ENCODE measurements at places on chromosomes 16 and 17. TPM values are rescaled to one million over a fixed set of nuclear protein-coding genes. Genes with fewer than 3 reads are reported as not detected.
A peak's percentile ranks its signal among the peaks of the same experiment; 100 is the strongest.

NPIPB6 gene
- total RNA-seq = 5.7 TPM

MMP28 gene
- not detected for total RNA-seq

GAST gene
- not detected for total RNA-seq

DNA sequence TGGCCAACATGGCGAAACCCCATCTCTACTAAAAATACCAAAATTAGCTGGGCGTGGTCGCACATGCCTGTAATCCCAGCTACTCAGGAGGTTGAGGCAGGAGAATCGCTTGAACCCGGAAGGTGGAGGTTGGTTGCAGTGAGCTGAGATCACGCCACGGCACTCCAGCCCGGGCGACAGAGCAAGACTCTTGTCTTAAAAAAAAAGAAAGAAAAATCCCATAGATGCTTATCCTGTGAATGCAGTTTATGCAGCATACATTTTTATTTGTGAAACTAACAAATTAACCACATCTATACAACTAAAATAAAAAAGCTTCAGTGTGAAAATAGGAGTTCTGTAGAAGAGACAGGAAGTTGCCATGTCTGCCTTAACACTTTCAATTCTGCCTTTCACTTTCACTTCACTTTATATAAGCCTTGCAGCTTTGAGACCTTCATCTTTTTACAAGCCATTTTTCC lies 7.1 kb downstream of the IGSF6 start:
- no peaks in the 10 kb centered on the region for H3K36me3 ChIP-seq
- H3K27me3 ChIP-seq = no peaks in the 10 kb centered on the region
- peak overlapping the region; percentile 84 for H3K27ac ChIP-seq
- H3K4me1 ChIP-seq = peaks cover 44% of the 10 kb centered on the region

- no peak overlapping the region for H3K4me3 ChIP-seq
- H3K36me3 ChIP-seq = no peaks in the 10 kb centered on the region
- DNase-seq = no peak
- H3K27ac ChIP-seq = no peak overlapping the region
- no peaks in the 10 kb centered on the region for H3K4me1 ChIP-seq
Observed at GRCh38 chr17:8606401-8606800, 24.1 kb downstream of the MYH10 start.

DNA sequence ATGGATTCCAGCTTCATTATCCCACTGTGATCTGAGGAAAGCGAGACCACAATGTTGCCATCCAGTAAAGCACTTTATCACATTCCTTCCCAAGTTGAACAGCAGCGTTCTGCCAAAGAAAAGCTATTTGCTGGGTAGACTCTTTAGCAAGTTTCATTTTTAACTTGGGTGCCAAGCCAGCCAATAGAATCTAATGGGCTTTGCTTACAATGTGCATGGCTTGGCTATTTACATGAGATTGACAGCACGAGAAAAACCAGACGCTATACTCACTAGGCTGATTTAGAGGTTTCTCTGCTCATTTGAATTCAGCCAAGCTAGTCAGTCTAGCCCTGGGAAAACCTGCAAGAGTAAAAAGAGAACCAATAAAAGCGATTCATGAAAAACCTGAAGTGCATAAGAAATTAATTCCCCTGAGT lies 108.9 kb downstream of the CDH13 start:
- no peaks in the 10 kb centered on the region for H3K36me3 ChIP-seq
- no peak overlapping the region for H3K27ac ChIP-seq
- no peak for DNase-seq
- peaks cover 11% of the 10 kb centered on the region for H3K27me3 ChIP-seq
- no peaks in the 10 kb centered on the region for H3K4me1 ChIP-seq
- no peak overlapping the region for H3K4me3 ChIP-seq

- no peak for DNase-seq
- no peak overlapping the region for H3K4me3 ChIP-seq
- no peaks in the 10 kb centered on the region for H3K4me1 ChIP-seq
- H3K27me3 ChIP-seq = peaks cover 2% of the 10 kb centered on the region
Observed at GRCh38 chr17:14833201-14833785, 431.8 kb downstream of the PMP22 start.

GRCh38 chr17:62656446-62656845 lies 29.0 kb downstream of the MRC2 start:
- H3K4me3 ChIP-seq = no peak overlapping the region
- H3K36me3 ChIP-seq = no peaks in the 10 kb centered on the region
- peaks cover 22% of the 10 kb centered on the region for H3K4me1 ChIP-seq
- H3K27ac ChIP-seq = no peak overlapping the region
- H3K27me3 ChIP-seq = peaks cover 2% of the 10 kb centered on the region
- DNase-seq = no peak

DNA sequence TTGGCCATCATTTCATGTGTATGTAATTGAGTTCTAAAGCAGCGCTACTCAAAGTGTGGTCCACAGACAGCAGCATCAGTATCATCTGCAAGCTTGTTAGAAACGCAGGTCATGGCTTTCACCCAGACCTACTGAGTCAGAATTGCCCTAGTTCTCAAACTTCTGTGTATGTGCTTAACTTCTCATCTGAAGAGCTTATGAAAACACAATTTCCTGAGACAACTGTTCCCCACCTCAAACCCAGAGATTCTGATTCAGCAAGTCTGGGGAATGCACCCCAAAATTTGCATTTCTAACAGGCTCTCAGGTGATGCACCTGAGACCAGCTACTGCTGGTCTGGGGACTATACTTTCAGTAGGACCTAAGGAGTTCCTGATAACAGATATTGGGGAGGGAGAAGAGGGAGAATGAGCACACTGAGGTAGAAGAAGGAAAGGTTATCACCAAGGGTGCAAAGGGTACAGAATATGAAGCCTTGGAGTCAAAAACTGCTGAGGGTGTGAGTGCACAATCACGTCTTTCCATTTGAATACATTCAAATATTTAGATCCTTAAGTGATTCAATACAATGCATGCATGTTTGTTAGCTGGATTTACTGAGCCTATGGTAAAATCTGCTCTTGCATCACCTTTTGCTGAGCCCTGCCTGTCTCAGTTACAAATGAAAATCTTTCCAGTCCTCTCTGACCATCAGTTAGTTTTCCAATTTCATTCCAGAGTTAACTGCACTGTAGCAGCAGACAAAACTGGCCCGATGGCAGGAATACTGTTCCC lies 29.2 kb upstream of the SKAP1 start:
- H3K27me3 ChIP-seq = no peaks in the 10 kb centered on the region
- no peak for DNase-seq
- peaks cover 34% of the 10 kb centered on the region for H3K4me1 ChIP-seq
- no peak overlapping the region for H3K27ac ChIP-seq
- H3K36me3 ChIP-seq = no peaks in the 10 kb centered on the region
- H3K4me3 ChIP-seq = no peak overlapping the region

DNA sequence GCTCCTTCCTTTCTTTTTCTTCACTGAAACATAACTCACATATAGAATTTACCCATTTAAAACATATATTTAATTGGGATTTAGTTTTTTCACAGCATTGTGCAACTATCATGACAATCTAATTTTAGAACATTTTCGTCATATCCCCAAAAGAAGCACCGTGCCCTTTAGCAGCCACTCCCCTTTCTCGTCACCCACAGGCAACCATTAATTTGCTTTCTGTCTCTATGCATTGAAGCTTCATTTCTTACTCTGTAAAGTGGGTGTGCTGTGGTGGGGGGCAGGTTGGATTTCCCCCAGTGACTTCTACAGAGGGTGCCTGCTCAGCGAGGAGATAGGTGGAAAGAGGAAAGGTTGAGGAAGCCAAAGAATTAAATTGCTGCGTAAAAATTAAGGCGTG lies 35.8 kb downstream of the MRC2 start:
- no peaks in the 10 kb centered on the region for H3K4me1 ChIP-seq
- H3K36me3 ChIP-seq = no peaks in the 10 kb centered on the region
- no peak overlapping the region for H3K4me3 ChIP-seq
- no peaks in the 10 kb centered on the region for H3K27me3 ChIP-seq
- H3K27ac ChIP-seq = no peak overlapping the region

DNA sequence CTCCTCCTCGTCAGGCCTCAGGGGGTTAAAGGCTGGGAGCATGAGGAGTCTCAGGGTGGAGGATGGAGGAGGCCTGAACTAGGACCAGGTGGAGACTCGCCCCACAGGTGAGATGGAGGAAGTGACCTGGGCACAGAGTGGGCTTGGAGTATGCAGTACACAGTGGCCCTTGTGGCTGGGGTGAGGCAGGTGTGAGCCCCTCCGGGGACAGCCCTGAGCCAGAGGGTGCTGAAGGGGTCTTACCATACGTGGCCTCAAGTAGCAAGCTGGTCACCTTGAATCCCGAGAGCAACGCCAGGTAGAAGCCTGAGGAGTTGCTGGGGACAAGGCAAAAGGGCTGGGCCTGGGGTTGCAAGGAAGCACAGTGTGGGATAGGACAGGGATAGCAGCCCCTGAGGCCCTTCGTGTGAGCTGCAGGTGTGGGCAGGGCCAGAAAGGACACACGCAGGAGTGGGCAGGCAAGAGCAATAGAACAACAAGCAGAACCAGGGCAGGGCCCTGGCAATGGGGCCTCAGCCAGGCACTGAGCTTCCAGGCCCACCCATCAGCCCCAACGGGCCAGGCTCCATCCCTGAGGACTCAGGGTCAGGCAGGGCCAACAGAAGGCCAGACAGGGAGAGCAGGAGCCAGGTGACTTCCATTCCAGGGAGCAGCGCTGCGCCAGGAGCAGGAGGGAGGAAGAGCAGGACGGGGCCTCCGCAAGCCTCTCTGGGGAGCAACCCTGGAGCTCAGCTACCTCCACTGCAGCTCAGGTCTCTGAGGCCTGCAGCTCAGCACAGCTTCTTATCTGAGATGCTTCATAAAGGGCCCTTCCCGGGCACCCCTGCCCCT lies 64.2 kb upstream of the TNRC6C start:
- H3K4me3 ChIP-seq = no peak overlapping the region
- no peak for DNase-seq
- no peaks in the 10 kb centered on the region for H3K27me3 ChIP-seq
- no peak overlapping the region for H3K27ac ChIP-seq
- H3K4me1 ChIP-seq = peaks cover 19% of the 10 kb centered on the region
- no peaks in the 10 kb centered on the region for H3K36me3 ChIP-seq

DNA sequence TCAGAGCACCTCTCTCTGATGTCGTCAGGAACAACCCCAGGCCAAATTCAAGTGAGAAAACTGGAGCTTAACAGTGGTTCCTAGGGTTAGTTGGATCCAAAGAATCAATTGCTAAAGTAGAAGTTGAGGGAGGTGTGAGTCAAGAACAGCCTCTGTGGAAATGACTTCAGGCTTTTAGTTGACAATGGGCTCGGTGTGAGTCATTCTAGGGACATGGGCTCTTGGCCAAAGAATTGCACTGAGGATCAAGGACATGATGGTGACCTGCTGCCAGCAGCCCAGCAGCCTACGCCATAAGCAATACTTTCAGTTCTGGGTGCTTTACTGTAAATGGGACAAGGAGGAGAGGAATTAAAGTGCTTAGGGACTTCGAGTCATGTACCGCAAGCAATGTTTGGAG lies 32.1 kb upstream of the SMURF2 start:
- H3K4me1 ChIP-seq = no peaks in the 10 kb centered on the region
- no peak overlapping the region for H3K4me3 ChIP-seq
- H3K27me3 ChIP-seq = no peaks in the 10 kb centered on the region
- no peak for DNase-seq

DNA sequence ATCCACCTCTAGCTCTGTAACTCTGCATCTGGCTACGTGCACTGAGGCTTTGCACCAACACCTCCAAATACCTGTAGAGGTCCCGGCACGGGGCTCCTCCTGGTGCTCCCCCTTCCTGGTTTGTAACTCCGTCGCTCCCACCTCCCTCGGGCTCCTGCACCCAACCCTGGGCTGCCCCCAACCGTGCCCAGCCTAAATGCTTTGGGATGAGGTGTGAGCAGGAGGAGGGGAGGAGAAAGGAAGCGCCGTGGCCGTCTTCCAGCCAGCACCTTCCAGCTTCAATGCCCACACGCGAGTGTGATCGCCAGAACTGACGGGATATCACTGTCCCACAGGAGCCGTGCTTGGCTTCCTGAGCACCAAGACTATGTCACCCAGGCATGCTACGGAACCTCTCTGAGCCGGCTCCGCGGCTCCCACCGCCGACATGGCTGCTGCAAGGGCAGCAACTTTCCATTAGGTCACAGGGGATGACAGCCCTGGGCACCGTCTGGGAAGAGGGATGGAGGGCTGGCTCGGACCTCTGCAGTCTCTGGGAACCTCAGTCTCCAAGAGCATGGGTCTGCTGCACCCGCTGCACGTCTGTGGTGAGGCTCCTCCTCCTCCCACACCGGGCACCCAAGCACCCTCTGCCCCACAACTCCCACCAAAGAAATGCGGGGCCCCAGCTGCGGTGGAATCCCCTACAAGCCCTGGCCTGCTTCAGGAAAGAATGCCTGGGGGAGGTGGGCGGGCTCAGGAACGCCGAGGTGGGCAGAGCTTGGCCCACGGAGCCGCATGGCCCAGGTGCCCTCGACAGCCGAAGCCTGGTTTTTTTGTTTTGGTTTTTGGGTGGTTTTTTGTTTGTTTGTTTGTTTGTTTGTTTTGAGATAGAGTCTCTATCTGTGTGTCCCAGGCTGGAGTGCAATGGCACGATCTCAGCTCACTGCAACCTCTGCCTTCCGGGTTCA lies 6.4 kb upstream of the SLC38A10 start:
- no peaks in the 10 kb centered on the region for H3K4me1 ChIP-seq
- H3K27ac ChIP-seq = no peak overlapping the region
- H3K27me3 ChIP-seq = no peaks in the 10 kb centered on the region
- H3K4me3 ChIP-seq = no peak overlapping the region
- DNase-seq = no peak

DNA sequence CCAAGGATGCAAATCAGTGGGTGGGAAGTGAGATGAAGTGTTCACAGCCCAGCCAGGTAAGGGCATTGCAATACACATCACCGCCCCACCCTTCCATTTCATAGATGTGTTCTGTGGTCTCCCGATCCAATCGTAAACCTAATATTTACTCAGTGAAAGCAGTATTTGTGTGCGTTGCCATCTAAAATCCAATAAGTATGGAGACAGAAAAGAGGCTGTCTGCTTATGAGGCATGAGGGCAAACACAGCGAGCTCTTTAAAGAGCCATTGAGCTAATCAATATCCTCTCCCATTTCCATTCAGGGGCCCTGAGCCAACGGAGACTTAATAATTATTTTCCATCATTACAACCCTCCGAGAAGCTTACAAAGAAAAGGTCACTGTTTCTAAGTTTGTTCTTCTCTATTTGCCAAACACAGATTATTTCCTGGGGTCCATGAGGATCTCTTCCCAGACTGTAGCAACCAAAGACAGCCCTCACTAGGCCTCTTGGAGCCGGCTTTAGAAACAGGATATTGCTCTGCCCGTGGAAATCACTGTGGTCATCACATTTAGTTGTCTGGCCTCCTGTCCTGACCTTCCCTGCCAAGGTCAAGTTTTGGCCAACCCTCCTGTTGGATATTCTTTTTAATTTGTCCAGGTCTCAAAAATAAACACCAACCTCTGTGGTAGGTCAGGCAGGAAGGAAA lies 120.1 kb downstream of the SLC39A11 start:
- no peak overlapping the region for H3K27ac ChIP-seq
- no peaks in the 10 kb centered on the region for H3K36me3 ChIP-seq
- H3K27me3 ChIP-seq = no peaks in the 10 kb centered on the region
- no peak overlapping the region for H3K4me3 ChIP-seq
- no peak for DNase-seq

DNA sequence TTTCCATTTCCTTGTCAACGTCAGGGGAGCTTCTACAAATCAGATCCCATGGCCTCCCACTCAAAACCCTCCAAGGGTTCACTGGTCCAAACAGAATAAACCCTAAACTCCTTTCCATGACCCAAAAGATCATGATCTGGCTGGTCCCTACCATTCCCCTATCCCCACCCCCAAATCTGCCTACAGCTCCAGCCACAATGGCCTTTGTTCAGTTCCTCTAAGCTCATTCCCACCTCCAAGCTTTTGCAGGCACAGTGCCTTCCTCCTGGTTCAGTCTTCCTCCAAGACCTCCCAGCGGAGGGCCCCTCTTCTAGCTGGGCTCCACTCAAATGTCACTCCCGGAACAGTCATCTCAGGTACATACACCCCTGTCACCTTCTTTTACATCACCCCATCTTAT lies 2.0 kb downstream of the GPRC5B start:
- no peak overlapping the region for H3K4me3 ChIP-seq
- no peak for DNase-seq
- peaks cover 27% of the 10 kb centered on the region for H3K4me1 ChIP-seq
- H3K36me3 ChIP-seq = no peaks in the 10 kb centered on the region
- H3K27ac ChIP-seq = no peak overlapping the region
- peaks cover 22% of the 10 kb centered on the region for H3K27me3 ChIP-seq

Data from natural killer cell (primary cell).